ENCODE measurements at places on chromosomes 16 and 17.

DNA sequence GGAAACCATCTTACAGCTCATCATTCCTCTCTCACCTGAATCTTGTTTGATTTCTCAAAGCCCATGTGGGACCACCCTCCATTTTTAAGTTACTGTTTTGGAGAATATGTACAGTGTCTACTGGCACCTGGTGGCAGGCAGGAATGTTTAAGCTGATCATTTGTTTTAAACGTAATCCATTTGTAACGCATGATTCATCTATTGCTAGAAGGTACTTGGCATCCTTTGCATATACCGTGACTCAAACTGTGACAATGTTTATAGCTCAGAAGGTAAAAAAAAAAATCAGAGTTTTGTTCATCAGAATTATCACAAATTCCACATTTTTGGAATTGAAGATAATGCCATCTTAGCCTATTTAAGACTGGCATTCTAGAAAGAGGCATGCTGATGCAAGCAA, 1007.5 kb upstream of the EEF2KMT start:
- no peak for DNase-seq

- no peak for DNase-seq
Measured at GRCh38 chr17:40247926-40248495, 28.9 kb downstream of the WIPF2 start.

GRCh38 chr16:17340804-17341203, 130.0 kb downstream of the XYLT1 start:
- DNase-seq, result no peak

- DNase-seq, result no peak
Measured at GRCh38 chr17:14840616-14841231, 424.4 kb downstream of the PMP22 start.

DNA sequence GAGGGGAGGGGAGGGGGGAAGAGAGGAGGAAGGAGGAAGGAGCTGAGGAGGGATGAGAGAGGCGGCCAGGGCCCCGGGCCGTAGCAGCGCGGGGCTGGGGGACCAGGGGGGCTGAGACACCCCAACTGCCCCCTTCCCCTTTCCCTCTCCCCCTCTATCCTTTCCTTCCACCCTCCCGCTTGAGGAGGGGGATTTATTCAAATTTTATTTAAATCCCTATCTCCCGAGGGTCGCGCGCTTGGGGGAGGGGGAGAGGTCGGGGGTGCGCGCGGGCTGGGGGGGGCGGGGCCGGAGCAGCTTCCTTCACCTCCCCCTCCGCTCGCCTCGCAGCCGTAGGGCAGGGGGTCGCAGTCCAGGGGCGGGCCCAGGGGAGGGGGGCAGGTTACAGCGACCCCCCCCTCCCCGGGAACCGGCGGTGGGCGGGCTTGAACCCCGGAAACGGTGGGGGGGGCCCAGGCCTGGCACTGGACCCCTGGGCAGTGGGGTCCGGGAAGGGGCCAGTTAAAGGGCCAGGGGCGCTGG, at the start of gene FBXL19:
Gene FBXL19, plus strand, starts transcription at position 19 of the 522 bp plus-strand sequence. CDS start 2,183 bp downstream, outside the sequence.
- DNase-seq, result no peak

DNA sequence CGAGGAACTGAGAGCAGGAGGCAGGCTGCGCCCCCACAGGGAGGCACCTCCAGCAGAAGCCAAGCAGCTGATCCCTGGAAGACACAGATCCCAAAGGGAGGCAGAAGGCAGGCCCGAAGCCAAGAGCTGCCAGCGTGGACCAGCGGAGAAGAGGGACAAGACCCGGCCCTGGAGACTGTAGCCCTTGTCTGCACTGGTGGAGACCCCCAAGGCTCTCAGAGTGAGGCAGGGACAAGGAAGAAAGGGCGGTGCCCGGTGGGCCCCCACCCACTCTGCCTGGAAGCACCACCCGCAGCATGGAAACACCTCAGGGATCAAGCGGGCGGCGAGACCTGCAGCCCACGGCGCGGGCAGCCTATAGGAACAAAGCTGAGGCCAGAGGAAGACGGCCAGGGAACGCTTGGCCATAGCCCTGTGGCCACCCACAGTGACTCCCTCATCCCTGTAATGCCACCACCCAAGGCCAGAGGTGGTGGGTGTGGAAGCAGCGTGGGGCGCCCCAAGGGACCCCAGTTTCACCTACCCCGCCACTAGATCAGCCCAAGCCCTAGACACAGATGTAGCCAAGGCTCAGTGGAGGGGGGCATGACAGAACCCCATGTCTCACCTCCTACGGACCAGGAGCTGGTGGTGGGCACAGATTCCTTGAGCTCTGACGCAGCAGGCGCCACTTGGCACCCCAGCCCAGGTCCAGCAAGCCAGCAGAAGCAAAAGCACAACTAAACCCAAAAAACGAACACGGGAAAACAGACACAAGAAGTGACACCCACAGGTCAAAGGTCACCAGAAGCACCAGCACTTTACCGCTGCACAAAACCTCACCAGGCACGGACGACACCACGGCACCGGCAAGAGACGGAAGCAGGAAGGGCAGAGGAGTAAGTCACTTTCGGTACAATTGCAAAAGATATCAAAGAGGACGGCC, 2.9 kb upstream of the SIRT7 start:
- no peak for DNase-seq

GRCh38 chr16:1154291-1154886, 1.5 kb downstream of the CACNA1H start:
- no peak for DNase-seq

DNA sequence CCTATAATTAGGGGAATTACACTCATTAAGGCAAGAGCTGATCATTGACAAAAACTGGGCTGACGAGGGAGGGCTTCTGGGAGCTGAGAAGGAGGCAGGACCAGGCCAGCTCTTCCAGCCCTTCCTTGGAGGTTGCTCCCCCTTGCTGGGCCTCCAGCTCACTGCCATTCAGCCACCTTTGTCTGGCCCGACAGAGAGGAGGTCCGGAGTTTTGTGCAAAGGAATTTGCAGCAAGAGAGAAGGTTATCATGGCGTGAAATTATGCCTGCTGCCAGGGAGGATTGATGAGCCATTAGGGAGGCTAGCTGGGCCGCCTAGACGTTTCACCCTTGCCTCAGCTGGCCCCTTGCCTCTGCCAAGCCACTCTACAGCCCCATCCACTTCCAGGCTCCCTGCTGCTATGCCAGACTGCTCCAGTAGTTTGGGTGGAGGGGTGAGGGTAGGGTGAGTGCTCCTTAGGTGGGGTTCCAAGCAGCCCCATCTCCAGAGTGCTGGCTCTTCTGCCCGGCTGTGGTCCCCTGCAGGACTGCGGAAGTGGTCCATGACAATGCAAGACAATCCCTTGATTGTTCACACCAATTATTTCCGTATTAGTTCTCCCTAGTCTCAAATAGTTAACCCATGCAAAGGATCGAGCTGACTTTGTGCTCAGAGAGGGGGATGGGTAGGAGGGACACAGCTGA, 17.1 kb upstream of the PHF12 start:
- DNase-seq, result no peak

DNA sequence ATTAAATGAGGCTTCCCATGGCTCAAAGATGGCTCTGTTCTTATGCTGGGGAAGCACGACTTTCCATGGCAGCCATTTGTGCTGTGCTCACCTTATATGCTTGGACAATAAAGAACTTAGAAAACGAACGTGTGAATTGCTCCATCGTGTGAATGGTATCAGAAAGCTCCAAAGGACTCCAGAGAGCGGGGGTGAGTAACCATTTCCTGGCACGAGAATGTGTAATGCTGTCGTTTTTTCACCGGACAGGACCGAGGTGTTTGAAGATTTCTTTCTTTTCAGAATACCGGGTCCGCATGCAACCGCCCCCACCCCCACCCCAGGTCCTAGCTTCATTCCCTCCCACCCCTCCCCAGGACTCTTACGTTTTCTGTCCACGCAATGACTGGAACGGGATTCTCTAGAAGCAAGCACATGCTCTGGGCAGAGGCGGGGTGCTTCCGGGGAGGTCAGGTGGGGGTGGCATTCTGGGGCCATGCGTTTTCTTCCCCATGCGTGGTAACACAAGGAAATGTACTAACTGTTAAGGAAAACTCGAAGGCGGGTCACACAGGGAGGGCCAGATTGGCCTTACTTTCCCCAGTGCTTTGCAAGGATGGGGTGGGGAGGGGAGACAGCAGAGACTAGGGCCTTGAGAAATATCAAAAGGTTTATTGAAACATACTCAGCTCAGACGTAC, 26.2 kb downstream of the GPRC5B start:
- no peak for DNase-seq

- no peak for DNase-seq
Measured at GRCh38 chr16:2364638-2365210, 24.2 kb upstream of the ABCA3 start.

GRCh38 chr16:4399001-4399730, 17.2 kb downstream of the CORO7 start:
- no peak for DNase-seq

GRCh38 chr17:1089915-1090314, 89.9 kb downstream of the ABR start:
- DNase-seq, result no peak

DNA sequence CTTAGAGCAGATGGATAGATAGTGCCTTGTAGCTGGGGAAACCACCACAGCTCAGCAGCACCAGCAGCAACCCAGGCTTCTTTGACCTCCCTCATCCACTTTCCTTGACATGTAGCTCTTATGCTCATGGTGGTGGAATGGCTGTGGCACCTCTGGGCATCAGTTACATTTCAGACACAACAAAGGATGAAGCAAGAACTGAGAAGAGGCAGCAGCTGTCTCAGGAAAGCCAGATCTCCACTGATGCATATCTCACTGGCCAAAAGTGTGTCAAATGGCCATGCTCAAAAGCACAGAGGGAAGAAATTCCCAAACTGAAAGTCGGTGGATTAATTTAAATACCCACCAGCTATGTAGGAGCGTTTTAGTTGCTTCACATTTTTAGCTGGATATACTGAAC, 671.4 kb upstream of the SALL1 start:
- DNase-seq, result no peak

DNA sequence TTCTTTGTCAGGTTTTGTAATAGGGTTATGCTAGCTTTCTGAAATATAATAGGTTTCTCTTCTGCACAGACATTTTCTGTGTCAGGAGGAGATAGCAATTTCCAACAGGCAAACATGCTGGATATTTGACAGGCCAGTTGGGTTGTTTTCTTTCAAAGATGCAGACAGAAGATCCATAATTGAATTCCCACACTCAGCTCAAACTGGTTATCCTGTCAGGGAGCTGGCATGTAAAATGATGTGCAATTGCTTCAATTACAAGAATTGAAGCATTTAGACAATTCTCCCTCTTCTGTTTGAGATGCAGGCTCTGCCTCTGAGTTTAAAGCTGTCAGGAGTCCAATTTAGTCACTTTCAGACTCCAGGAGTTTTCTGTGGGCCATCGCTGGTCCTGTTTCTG, 146.2 kb upstream of the ZKSCAN2 start:
- DNase-seq, result no peak

- DNase-seq, result no peak
Measured at GRCh38 chr17:18066866-18067265, 20.9 kb upstream of the DRG2 start.

DNA sequence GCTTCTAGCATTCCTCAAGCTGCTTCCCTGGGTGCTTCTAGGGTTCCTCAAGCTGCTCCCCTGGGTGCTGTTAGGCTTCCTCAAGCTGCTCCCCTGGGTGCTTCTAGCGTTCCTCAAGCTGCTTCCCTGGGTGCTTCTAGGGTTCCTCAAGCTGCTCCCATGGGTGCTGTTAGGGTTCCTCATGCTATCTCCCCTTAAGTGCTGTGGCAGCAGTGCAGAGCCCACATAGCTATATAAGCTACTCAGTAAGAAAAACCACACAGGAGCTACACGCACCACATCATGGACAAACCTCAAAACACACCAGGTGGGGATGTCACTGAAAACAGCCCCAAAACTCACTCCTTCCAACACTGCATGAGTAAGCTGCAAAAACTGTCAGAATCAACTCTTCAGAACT, 35.2 kb downstream of the ANKRD11 start:
- DNase-seq, result no peak

- DNase-seq, result no peak
Measured at GRCh38 chr16:1887711-1888354, 15.9 kb upstream of the MEIOB start.

DNA sequence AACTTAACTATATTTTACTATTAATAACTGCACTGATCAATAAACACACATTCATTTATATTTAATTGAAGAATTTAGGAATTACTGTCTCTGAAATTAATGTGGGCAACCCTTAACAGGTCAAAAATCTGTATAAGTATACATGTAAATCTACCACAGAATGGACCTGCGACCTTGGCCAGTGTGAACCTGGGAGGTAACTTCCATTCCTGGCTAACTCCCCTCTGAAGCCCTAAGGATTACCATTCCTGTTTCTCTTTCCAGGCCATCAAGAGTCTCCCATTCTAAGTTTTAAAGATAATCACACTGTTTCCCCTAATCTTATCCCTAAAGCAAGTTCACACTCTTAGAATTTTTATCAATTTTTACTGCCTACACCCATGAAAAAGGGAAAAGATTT, 58.1 kb downstream of the SMURF2 start:
- no peak for DNase-seq

DNA sequence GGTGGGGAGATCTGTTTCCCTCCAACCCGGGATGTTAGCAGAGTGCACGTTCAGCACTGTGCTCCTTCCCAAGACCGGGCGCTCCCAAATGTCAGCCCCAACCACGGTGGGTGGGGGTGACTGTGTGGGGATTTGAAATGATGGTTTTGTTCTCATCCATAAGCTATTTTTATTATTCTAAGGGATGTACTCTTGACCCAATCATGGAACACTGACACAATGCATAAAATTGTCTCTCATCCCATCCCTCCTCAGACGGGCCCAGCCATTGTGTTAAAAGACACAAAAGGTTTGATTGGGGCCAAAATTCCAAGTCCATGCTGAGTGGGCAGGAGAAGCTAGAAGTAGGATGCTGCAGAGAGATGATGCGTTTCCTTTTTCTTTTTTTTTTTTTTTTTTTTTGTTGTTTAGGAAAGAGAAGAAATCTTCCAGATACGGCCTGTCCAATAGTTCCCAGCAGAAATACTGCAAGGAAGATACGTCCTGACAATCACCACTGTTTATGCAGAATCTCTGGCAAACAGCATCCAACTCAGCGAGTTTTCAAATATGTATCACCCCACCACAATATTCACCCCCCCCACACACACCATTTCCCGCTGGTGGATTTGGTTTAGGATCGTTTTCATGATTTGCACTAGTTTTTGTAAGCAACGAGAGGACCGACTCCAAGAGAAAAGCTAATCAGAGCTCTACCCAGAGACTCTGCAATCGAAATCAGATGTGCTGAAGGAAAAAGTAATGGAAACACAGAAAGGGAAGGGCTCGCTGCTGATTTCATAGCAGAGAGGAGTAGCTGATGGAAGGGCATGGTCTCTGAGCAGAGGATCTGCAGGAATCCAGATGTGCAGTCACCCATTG, 163.5 kb upstream of the DYNLRB2 start:
- DNase-seq, result no peak

DNA sequence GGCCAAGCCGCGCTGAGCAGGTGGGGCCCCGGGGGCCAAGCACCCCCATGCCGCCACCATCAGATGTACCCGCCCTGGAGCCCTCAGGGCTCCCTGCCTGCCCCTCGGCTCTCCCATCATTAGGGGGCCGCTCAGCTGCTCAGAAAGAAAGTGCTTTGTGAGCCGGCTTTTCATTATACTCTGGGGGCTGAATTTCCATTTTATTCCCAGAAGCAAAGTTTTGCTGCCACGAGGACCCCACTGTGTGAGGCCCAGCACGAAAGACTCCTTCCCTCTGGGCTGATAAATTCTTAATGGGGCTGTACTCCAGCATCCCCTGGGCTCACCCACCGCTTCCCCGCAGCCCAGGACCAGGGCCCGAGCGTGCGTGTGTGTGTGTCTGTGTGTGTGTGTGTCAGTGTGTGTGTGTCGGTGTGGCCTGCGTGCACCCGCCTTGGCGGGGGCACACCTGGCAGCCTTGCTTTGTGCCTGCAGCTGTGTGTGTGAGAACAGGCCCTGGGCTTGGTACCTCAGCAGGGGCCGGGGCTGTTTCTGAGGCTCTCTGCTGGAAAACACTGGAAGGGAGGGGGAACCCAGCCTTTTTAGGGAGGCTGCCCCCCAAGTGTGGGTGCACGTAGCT, 103.0 kb upstream of the GSE1 start:
- no peak for DNase-seq

- DNase-seq, result no peak
Measured at GRCh38 chr16:73921295-73921694, 375.3 kb upstream of the PSMD7 start.

Data from activated effector memory CD4-positive, alpha-beta T cell treated with Interleukin-2 at 50 U/mL for 16 hours (primary cell).